Suppressor macrophage treated with lipopolysaccharide for 4 hours (primary cell): ENCODE measurements at places on chromosomes 13 and 19.

DNA sequence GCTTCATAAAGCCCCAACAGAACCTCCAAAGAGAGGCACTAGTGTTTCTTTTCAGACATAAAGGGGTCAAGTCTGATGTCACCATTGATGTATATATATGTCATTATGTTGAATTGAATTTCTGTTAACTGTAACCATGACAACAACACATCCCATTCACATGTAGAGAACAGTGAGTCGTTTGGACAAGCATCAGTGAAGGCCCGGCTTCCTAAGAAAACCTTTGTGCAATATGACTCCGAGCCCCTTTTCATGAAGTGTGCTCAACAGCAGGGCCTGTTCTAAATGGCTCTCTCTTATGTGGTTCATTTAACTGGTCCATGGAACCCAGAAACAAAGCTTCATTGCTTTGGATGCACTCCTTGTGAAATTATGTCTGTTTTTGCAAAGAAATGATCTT is 67.2 kb upstream of the UBL3 start:
- no peak for DNase-seq

DNA sequence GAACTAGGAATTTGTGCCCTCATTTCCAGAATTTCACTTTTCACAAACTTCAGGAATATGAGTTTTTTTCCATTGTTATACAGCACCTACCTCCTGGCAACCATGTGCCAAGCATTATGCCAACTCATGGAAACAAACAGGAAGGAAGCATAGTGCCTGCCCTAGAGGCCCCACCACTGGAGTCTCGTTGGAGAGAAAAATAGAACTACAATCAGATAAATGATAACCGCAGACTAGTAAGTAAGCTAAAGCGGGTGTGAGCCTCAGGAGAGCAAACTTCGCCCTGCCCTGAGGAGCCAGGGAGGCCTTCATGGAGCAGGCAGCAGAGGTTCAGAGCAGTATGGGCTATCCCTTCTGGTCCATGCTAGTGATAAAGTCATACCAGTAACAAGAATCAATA is 75.9 kb downstream of the FRY start:
- no peak for DNase-seq

DNA sequence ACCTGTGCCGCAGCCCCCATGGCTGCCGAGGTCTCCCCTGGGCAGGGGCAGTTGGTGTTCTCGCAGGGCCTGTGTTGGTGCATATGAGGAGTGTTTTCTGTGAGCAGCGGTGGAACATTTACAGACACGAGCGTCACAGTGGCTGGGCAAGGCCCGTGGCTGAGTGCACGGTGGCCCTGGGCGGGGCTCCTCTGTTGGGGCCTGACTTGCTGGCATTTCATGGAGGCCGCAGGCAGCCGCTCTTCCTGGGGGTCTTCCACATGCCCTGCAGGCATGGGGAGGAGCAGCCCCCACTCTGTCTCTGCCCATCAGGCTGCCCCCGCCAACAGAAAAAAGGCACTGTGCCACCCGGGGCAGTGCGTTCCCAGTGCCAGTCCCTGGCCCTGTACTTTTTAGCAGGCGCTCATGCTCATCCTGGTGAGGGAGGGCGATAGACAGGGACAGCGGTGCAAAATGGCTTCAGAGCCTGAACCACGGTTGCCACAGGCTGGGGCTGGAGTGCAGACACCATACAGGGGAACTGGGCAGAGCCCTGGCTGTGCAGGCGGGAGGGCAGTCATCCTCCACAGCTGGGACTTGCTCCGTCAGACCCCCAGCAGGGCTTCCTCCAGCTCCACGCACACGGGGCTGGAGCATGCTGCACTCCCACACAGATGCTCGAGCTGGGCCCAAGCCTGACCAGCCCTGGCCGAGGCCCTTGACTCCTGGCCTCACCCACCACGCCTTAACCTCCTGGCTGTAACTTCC is 23.5 kb downstream of the TFDP1 start:
- peak; percentile 21 for DNase-seq

GRCh38 chr19:30593975-30594745 is 222.0 kb downstream of the ZNF536 start:
- no peak for DNase-seq

DNA sequence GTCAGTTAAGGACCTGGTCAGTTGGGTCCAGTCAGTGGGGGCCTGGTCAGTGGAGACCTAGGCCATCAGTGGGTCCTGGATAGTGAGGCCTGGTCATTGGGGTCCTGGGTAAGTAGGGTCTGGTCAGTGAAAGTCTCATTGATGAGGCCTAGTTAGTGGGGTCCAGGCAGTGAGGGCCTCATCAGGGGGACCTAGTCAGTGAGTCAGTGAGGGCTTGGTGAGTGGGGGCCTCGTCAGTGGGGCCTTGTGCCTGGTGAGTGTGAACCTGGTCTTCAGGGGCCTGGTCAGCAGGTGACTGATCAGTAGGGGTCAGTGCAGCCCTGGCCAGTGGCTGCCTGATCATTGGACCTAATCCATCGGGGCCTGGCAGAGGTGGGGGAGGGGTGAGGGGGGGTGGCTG is 42.6 kb upstream of the TPM4 start:
- DNase-seq, result no peak

DNA sequence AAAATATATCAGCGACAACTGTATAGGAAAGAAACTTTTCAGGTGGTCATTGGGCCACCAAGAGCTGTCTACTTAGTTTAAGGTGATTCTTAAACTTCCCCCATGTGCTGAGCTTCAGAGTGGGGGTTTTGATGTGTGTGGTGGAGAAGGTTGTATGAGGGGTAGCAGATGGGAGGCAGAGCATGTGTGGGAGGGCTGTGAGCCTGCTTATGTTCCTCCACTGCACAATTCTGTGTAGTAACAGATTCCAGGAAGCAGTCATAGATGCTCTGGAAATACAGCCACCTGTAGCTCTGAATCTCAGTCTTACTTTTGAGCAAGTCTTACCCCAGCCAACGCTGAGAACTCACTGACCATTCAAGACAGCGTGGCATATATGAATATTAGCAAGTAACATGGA is 95.3 kb upstream of the SPATA13 start:
- DNase-seq, result no peak

GRCh38 chr19:8050274-8051096 is 2.1 kb upstream of the CCL25 start:
- peak; percentile 98 for DNase-seq

GRCh38 chr13:45670189-45670885 is 31.8 kb upstream of the CBY2 start:
- no peak for DNase-seq

DNA sequence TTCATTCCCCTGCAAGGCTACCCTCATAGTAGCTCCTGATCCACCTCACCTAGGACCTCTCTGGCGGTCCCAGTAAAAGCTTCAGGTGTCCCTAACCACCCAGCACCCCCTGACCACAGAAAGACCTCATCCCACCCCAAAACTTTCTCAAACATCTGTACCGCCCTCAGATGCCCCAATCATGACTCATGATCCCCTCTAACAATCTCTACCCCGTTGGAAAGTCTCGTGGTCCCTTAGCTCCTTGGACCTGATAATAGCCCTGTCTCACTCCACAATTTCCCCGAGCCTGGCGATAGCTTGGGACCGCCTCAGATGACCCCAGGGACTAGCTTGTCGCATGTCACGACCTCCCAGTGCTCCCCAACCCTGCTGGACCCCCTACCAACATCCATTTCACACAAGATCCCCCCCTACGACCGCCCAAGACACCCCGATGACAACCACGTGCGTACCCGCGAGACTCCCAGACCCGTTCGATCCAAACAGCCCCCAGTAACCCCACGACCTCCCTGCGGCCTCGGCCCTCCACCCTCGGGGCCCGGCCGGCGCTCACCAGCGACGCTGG is 450 bp downstream of the NDUFA11 start:
- DNase-seq, result peak; percentile 23

DNA sequence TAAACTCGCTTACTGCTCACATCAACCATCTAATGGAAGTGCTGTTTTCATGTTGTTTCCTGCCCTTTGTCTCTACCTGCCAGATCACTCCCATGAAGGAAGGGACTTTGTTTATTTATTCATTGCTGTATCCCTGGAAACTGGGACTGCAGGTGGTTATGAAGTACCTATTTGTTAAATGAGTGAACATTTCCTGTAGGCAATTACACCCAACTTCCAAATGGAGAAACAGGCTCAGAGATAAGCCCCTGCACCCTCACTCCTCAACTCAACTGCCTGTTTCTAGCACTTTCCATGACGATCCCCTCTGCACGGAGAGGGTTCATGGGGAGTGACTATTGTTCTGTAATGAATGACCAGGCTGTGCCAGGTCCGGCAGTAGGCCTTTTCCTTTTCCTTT is 1.9 kb upstream of the SELENOW start:
- no peak for DNase-seq

GRCh38 chr13:23618341-23618740 is 48.1 kb downstream of the TNFRSF19 start:
- no peak for DNase-seq

- DNase-seq, result no peak
Observed at GRCh38 chr19:39500543-39500942, 1.8 kb downstream of the DLL3 start.

DNA sequence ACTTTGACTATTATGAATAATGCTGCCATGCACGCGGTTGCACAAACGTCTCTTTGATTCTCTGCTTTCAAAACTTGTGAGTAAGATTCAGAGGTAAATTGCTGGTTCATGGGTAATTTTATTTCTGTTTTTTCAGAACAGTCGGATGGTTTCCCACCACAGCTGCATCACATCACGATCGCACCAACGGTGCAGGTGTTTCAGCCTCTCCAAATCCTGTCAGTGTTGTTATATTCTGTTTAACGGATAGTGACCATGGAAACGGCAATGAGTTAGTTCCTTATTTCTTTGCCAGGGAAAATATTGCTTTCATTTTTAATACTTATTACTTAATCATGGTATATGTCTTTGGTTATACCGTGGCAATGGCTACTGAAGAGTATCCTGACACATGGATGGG is 19.1 kb upstream of the ZNF835 start:
- DNase-seq, result no peak

GRCh38 chr13:92028695-92029094 is 630.3 kb downstream of the GPC5 start:
- no peak for DNase-seq

DNA sequence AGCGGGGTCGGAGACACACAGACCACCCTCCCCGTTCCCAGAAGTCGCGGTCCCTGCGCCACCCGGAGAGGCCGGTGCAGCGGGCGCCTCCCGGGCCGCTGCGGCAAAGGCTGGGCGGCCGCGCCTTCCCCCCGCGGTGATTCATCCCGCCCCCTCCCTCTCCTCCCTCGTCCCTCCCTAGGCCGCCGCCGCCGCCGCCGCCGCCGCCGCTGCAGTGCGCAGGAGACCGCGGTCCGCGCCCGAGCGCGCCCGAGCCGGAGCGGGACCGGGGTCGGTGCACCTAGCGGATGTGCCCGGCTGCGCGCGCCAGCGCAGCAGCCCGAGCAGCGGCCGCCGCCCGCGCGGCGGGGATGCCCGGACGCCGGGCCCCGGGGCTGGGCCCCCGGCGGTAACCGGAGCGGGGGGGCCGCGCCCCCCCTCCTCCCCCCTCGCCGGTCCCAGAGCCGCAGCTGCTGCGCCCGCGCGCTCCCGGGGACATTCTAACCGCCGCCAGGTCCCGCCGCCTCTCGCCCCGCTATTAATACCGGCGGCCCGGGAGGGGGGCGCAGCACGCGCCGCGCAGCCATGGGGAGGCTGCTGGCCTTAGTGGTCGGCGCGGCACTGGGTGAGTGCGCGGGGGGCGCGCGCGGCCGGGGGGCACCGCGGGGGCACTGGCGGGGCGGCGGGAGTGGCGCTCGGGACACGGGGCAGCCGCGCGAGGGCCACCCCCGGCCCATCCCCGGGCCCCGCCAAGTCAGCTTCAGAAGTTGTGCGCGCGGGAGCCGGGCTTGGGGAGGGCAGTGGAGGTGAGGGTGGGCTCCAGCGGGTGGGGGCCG is at the start of gene SCN1B:
Gene SCN1B, plus strand, starts transcription at position 214 of the 815 bp plus-strand sequence. Its CDS starts 351 bp downstream, at position 565.
- DNase-seq, result peak; percentile 81
